ENCODE measurements at places on chromosomes 2 and 18.

DNA sequence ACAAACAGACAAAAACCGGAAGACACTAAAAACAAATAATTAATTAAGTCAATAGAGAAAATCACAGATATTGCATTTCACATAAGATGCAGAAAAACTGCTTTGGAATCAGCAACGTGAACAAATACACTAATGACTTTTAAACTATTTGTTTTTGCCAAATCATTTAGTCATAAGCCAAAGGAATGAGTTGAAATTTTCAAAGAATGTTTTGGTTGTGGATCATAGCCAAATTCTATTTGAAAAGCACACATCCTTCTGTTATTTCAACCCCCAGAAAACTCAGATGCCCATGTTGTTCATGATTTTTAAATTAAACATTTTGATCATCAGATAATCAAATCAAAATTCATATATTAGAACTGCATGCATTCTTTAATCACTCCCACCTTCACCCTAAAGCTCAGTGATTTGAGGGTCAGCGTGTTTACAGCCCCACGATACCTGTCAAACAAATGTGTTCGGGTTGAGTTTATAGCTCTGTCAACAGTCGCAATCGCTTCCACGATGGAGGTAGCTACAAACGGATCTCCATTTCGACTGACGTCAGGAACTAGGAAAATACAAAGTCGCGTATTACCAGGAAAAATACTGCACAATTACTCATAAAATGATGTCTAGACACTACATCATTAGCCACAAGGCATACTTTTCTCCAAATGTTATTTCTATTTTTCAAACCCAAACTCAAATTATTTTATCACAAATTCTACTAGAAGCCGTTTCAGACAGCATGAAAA is 90.2 kb downstream of the PXDN start:
- no peak for ATAC-seq

- ATAC-seq, result no peak
Observed at GRCh38 chr2:63662028-63662804, 73.5 kb downstream of the MDH1 start.

DNA sequence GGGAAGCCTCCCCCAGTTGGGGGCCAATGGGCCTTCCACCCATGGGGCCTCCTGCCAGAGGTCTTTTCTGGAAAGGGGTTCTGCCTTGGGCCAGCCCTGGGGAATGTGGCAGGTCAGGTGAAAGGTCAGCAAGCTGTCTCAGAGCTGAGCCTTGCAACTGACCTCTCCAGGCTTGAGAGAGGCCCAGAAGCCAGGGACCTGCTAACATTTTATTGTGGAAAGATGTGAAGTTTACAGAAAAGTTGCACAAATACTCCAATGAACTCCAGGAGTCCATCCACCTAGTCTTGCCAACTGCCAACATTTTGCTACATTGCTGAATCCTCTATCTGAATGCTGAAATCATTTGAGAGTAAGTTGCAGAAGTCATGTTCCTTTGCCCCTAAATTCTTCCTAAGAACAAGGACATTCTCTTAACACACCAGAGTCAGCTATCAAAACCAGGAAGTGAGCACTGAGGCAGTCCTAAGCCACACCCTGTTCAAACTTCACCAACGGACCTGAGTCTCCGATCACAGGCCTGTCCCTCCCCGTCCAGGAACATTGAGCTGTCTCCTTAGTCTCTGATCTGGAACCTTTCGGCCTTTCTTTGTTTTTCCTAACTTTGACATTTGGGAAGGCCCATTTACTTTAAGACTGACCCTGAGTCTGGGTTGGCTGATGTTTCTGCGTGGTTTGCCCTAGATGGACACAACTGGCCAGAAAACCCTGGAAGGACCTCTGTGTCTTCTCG is 4.0 kb downstream of the SNORC start:
- no peak for ATAC-seq

DNA sequence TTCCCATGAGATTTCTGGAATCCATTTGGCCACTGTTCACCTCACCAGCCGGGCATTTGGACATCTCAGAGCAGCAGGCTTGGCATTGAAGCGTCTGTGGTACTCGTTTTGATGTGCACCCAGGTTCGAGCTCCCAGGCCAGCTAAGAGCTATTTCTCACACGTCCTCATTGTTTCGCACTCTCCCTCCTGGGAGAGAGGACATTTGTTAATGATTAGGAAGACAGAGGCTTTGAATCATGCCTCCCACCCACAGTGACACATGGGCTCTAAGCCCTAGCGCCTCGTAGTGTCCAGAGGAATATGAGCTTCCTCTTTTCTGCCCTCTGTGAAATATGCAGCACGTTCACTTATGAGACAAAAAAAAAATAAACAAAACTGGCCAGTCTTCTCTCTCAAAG is 361.8 kb downstream of the RND3 start:
- ATAC-seq, result no peak

DNA sequence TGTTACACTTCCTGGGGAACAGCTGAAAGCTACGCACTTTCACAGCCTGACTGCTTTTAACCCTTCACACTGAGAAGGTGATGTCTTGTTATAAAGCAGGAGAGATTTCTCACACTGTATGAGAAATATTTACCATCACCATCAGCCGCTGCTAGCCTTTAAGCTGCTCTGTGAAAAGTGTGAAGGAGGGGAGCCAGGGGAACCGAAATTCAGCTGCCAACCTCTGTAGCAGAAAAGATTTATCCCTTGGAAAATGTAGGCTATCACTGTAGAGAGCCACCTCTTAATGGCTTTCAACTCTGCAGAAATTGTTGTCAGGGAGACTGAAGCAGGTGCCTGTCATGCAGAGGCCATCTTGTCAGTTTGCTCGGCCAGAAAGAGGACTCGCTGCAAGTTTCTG is 145.3 kb downstream of the SP3 start:
- no peak for ATAC-seq

GRCh38 chr18:56711708-56712445 is 60.7 kb downstream of the WDR7 start:
- no peak for ATAC-seq

GRCh38 chr2:229660391-229660790 is 54.0 kb downstream of the DNER start:
- no peak for ATAC-seq

DNA sequence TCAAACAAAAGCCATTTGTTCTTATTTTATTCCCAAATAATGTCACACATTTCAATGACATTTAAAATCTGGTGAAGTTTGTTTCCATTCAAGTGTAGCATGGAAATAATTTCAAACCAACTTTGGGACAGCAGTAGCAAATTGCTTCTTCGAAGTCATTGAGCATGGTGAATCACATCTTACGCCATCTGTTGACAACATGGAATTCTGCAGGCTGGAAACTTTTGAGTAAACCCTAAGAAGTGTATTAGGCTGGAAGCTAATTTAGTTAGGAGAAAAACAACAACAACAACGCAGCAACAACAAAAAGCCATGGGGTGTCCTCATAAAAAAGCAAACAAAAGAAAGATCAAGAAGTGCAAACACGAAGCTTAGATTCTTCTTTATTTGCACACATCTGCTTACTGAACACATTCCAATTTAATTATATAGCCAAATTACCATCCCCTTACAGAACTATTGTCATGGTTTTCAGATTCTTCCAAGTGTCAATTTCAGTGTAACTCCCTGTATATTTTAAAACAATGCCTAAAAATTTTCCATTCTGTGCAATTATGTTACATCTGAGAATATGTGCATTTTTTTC is 659.0 kb upstream of the CDH7 start:
- ATAC-seq, result no peak

DNA sequence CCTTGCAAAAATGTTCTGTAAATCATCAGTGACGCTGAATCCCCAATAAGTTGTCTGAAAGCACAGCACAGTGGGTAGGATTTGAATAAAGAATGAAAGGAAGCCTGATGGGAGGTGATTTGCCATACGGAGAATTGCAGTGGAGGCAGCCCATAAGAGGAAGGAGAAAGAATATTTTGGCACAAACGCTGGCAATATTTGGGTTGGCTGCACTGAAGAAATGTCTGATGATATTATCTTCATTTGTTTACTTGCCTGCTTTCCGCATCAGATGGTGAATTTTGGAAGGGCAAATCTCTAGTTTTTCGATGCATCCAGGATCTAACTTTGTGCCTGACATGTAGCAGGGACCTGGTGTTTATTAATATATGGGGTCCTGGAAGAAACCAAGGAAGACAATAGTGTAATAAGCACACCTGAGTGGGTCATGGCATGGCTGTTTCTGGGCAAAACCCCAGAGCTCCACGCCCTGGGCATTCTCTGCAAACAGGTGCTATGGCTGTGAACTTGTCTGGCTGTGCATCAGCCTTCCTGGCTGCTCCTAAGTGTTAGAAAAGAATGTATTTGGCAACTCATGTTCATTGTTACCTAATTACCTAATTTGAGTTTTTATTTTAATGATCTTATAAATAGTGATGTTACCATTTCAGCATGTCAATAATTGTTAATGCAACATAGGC is 5.9 kb downstream of the GALR1 start:
- no peak for ATAC-seq

GRCh38 chr2:175837046-175837445 is 165.0 kb downstream of the LNPK start:
- ATAC-seq, result no peak
